ENCODE measurements at places on chromosomes 3 and 15.

- no peak for DNase-seq
Observed at GRCh38 chr15:65936282-65936681, 67.0 kb downstream of the RAB11A start.

GRCh38 chr3:130851277-130851676 lies 42.6 kb upstream of the ATP2C1 start:
- no peak for DNase-seq

DNA sequence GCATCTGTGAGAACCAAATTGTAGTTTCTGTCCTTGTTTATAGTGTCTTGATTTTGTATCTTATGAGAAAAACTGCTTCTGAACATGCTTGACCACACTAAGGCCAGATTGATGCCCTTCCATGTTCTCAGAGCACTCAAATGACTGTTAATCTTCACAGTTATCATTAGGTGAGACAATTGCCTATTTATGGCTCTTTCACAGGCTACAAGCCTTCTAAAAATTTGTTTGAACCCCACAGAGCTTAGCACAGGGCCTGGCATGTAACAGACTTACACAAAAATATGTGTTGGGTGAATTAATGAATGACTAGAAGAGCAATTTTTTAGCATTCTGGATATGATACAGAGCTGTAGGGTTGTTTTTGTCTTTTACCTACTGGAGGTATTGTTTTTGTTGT lies 43.1 kb downstream of the BTLA start:
- no peak for DNase-seq

- no peak for DNase-seq
Observed at GRCh38 chr15:95923792-95924191, 406.7 kb upstream of the NR2F2 start.

DNA sequence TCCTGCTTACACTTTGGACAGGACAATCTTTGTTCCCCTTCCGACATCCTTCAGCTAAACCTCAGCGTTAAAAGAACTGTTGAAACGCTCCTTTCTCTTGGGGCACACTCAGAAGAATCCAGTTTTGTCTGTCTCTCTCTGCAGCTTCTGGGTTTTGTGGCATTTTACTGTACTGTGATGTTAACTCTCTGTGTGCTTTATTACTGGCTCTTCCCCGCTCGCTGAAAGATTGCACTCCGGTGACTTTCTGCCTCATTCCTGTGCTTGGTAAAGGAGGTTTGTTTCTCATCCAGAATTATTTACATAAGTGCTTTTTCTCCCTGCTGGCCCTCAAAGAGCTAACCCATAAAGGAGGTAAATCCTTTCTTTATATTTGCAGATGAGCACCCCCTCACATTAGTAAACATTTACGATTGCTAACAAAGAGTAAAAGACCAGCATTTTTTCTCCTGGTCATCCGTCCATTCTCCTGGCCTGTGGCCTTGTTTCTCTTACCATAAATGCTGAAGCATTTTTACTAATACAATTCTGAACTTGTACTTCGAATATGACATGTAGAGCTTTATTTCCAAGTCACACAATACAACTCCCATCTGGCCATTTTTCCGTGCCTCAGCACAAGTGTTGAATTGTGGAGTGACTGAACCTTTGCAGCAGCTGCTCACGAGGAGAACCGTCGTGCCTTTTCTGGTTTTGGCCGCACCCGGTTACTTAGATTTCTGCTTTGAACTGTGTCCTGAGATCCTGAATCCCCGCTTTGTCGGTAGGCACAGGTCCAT lies 69.3 kb upstream of the RPL35A start:
- DNase-seq, result no peak

DNA sequence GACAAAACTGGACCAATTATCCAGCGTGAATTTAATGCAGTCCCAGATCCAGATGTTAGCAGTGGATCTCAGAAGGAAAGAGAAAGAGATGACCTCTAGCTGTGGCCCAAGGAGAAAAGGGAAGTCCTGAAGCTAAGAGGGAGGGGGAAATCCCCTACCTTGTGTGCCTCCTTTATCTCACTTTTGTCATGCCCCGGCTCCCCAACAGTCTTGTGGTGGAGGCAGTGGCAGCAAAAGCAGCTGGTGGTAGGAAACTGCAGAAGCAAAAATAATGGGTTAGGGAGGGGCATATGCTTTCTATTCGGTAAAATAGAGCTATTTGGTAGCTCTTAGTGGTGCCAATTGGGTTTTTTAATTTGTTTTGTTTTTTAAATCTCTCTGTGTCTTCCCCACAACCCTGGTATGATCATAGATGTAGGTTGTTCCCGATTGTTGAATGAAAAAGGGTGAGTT lies 56.5 kb downstream of the MCTP2 start:
- DNase-seq, result peak; percentile 19

- no peak for DNase-seq
Observed at GRCh38 chr3:88226910-88227309, 77.2 kb downstream of the C3orf38 start.

GRCh38 chr3:37987751-37988179 lies 2.8 kb upstream of the VILL start:
- no peak for DNase-seq

DNA sequence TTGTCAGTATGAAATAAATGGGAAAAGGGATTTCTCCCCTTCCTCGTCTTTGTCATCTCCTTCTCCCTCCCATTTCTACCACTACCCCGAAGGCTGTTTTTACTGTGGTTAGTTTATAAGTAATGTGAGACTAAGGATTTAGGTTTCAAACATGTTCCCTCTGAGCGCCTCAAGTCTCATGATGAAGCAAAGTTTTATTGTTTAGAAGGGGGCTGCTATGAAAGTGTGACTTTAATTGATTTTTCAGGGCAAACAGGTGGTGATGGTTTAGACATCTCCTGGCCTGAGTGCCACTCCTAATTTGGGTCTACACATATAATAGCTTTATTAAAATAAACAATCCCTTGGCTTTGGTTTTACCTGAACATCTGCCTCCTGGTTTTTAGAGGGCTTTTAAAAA lies 185.5 kb downstream of the MCTP2 start:
- no peak for DNase-seq

DNA sequence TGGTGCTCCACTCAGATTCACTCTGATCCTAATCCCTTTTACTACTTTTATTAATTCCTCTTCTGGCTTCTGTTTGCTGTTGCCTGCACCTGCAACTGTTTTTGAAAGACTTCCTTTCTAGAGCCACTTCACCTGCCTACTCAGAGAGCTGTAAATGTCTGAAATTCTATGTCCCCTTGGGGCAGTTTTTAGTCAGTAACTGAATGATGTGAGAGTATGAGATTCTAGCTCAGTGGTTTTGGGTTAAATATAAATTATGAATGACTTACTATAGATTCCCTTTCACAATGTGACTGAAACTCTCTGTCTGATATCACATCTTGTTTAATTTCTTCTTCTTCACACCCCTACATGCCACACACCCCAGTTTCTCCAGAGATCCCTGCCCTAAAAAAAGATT lies 47.8 kb upstream of the LRRC3B start:
- no peak for DNase-seq

DNA sequence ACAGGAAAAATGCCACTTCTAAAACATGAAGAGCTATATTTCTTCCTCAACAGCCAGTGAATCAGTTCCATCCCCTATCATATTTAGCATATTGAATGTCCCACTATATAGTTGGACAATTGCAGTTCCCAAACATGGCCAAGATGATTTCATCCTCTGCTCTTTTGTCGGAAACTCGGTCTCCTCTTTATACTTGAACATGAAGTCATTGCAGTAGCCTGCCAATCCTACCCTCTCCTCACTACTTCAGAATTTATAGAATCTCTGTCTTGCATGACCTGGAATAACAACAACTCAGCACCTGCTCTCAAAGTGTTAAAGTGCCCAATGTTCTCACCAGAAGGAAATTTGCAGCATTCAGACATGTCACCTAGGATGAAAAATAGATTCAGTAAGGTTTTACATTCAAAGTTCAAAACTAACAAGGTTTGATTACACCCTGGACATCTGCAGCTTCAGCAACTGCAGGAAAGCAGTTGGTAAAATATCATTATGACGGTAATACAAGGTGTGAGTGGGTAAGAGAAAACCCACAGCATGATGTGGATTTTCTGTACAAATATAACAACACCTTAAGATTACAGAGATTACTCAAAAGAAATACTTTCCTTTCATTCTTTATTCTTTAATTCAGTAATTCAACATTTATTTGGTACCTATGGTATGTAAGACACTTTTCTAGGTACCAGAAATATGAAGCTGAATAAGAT lies 52.5 kb downstream of the TP63 start:
- no peak for DNase-seq

DNA sequence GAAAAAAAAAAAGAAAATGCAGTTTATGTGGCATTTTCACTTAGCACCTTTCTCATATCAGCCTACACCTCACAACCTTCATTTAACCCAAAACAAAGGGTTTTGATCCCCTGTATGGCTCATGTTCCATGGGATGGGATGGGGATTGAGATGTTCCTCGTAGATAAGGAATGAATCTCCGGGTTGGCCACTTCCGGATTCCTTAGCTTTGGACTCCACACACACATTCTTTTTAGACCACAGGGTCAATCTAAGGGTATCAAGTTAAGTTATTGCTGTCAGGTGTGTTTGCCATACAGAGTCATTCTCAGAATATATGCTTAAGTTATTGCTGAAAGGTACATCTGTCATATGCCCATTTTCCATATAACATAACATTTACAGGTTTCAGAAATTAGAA lies 301.4 kb upstream of the TGFBR2 start:
- DNase-seq, result no peak

GRCh38 chr15:67468416-67468815 lies 52.5 kb upstream of the C15orf61 start:
- DNase-seq, result no peak

DNA sequence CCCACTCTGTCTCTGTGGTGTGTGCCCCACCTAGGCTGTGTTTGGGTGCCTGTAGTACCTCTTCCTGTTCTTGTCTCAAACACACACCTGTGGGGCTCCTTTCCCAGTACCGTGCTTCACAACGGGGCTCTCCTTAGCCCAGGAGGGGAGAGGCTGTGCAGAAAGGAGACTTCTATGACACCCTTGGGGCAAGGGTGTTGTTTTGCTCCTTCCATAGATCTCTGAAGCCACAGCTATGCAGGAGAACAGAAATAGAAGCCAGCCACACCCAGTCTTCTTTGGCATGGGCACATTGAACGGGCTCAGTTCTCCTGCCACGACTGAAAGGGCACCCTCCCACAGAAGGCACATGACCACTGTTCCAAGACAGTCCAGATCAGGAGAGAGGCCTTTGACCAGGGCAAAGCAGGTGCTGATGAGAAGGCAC lies 74.3 kb downstream of the LIPC start:
- no peak for DNase-seq

- DNase-seq, result no peak
Observed at GRCh38 chr3:184765047-184765729, 46.8 kb upstream of the VPS8 start.

DNA sequence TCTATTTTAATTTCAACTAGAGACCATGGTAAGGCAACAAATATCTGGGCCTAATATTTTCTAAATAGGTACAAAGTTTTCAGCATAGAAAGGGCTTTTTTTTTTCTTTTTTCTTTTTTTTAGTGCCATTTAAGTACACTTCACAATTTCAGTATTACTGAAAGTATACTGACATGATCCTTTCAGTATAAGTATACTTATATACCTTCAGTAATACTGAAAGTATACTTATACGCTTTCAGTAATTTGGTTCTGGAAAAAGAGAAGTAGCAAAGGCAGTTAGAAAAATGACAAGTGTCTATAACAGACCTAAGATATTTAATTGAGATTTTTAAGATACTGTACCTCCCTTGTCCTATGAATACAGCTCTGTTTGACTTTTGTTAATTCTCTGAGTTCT lies 339.2 kb downstream of the EPHA3 start:
- no peak for DNase-seq

- DNase-seq, result no peak
Observed at GRCh38 chr3:96000966-96001365, 813.4 kb upstream of the EPHA6 start.

- DNase-seq, result no peak
Observed at GRCh38 chr3:122925756-122926155, 101.8 kb downstream of the SEMA5B start.

DNA sequence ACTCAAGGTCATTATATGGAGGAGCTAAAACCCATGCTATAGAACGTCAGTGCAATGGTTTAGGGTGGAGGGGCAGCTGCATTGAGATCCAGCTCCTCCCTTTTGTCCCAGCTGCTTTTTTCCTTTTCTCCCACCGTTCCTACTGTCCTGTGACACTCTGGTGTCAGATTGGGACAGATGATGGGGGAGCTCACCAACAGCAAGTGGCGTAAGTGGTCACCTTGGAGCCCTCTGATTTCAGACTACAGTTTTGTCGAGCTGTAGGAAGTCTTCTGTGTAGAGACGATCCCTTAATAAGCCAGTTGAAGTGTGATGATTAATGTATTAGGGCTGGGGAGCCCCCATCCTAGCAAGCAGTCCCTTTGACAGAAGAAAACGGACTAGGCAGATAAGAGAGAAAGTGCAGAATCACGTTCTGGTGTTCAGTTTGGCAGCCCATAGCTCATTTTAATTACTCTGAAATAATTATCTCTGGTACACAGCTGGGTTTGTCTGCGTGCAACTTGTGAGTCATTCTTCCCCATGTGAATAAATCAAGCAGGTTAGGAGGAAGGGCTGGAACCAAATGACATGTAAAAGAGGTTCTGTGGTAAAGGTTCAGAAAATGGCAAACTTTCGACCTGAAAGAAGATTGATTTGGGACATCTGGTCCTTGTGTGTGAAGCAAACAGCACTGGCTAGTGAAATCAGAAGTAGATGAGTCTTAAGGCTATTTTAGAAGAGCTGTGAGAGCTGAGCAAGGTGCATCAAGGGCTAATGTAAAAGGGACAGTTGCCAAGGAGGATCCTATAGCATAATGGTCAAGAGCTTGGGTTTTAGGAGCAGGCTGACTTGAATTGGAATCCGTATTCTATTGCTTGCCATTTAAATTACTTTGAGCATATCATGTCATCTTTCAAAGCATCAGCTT lies 241.4 kb downstream of the EDEM1 start:
- no peak for DNase-seq

- DNase-seq, result no peak
Observed at GRCh38 chr3:70822669-70823068, 510.2 kb upstream of the MDFIC2 start.

DNA sequence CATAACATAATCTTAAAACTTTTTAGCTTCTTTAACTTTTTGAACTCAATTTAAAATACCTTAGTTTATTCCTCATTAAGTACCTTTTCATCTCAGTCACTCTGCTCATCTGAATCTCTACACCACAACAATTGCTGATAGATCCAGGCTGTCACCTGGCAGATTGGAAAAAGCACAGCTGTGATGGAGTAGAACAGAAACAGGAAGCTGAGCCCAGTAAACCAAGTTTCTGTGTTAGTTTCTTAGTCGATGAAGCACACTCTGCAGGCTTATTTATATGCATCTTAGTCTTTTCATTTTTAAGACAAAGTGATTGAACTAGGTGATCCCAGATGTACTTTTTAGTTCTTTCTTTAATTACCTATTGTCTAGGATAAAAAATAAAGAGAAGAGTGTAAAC lies 1398.0 kb upstream of the ALCAM start:
- DNase-seq, result no peak

- DNase-seq, result no peak
Observed at GRCh38 chr3:158264894-158265293, 155.0 kb downstream of the RSRC1 start.

DNA sequence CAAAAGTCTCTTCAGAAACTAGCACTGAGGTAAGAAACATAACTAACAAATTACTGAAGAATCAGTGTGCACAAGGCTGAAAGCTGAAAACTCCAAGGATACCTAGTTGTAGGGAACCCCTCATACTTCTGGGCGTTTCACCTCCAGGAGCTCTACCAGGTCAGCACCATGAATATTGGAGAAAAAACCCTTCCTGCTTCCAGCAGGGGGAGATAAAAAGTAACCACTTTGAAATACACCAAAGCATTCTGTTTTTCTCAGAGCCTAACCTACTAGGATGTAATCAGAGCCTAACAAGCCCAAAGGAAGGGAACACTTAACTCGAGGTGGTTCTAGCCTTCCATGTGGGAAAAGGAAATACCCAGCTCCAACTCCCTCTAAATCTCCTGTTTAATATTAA lies 175.8 kb upstream of the MME start:
- no peak for DNase-seq

Data from naive thymus-derived CD8-positive, alpha-beta T cell (primary cell).